ENCODE measurements at places on chromosomes 12 and 14.
A peak's percentile ranks its signal among the peaks of the same experiment; 100 is the strongest.

GRCh38 chr12:26853303-26854030 lies 20.5 kb upstream of the ITPR2 start:
- peak; percentile 52 for DNase-seq

- no peak for DNase-seq
Measured at GRCh38 chr12:88472248-88472647, 108.0 kb downstream of the KITLG start.

DNA sequence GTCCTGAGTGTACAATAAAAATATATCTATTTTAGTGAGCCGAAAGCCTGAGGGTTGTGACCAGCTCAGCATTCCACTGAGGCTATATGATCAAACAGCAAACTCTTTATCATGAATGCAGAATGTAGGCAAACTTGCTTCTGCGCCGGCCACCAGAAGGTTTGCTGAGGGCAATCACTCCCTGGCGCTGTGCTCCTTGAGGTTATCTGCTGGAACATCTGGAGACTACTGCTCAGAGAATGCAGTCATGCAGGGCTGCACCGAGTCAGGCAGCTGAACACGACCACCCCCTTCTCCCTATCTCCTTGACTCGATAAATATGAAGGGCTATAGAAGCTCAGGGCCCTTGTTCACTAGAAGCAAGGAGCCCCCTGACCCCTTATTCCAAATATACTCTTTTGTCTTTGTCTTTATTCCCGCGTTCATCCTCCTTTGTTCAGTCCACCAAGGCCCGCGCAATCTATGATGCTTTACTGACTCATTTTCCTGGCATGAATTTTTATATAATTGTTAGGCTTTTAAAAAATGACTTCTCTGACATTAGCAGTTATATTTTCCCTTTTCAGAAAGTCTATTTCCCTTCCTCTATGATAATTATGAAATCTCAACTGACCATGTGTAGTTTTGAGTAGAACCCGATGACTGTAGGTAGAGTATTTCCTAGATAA lies 1089.3 kb downstream of the SLC16A7 start:
- DNase-seq: no peak

GRCh38 chr12:99644629-99645028 lies 2.9 kb upstream of the GARIN6 start:
- DNase-seq: no peak

All from activated CD4-positive, alpha-beta T cell treated with anti-CD3 and anti-CD28 coated beads for 24 hours (primary cell).